ENCODE measurements at places on chromosomes 3 and 15.

DNA sequence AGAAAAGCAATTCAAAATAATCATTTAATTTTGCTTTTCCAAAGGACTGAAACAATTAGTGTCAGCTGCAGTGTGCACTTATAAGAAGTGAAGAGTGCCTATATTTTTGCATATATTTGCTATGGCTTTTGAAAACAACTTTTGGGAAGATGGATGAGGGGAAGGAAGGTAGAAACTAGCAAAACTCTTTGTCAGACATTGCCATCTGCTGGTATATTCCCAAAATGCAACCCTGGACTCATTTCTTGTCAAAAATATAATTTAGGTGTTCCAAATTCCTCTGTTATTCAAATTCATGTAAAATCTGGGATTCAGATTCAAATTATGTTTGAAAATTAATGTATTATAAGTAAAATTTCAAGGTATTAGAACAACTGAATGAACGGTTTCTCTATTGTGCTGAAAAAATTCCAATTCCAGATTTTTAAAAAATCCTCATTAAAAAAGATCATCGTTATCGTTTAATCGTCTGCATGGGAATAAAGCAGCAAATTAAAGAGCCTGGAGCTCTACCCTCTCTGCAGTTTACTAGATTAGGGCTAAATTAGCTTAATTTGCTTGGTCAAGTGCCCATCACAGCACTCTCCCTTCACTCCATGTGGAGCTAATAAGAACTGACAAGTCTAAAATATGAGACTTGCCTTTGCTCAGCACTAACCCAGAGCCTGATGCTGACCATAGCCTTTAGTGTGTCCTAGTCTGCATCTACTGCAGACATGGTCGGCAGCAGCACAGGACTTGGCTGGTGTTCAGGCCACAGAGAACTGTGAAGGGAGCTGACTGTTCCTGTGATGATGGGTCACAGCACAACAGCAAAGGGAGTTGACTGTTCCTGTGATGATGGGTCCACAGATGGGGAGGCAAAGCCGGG, 67.9 kb upstream of the MITF start:
- peak; percentile 27 for DNase-seq

GRCh38 chr15:73650416-73651126, 17.4 kb upstream of the NPTN start:
- DNase-seq: peak; percentile 64

DNA sequence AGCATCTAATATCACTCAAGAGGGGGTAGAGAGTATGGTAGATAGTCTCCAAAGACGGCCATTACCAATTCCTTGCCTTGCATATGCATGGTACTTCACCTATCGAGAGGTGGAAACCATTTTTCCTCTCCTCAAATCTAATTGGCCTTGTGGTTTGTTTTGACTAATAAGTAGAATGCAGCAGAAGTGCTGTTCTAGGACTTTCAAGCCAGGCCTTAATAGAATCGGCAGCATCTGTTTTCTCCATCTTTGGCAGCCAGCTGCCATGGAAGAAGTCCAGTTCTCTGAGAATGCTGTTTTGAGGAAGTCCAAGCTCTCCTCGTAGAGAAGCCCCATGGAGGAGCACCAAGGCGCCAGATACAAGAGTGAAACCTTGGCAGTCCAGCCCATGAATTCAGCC, 59.1 kb upstream of the RASGRP1 start:
- no peak for DNase-seq

DNA sequence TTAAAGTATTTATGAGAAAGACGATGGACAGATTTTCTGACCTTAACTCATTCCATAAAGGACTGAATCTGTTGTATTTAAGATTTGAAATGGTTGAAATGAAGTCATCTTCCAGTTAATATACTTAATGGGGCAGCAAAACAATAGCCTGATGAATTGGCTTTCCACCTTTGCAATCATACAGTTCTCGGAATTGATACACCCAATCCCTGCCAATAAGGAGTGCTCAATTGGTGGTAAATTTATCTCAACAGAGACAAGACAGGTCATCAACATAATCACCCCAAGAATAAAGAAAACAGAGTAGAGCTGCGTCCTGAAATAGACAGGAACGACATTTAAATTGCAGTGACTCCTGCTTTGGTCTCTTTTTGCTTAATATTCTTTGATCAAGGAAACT, 11.2 kb downstream of the ANXA2 start:
- DNase-seq: no peak

DNA sequence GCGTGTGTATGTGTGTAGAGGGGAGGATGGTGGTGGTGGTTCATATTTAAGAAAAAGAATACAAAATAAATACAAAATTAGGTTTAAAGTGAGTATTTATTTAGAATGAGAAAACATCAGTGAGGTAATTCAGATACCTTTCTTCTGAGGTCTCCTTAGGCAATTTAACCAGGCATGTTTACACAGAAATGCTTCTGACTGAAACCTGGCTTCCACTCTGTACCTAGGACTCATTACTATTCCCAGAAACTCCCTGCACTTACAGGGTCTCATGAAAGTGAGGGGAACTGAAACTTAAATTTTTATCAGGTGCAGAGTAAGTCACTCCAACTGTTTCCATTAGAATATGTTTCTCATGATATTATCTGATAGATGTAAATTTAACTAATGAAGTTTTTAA, 10.3 kb upstream of the DIPK2A start:
- DNase-seq: no peak

GRCh38 chr3:195801251-195802183, 10.2 kb downstream of the MUC4 start:
- DNase-seq: no peak

Measured in mammary epithelial cell (primary cell).